Bronchial epithelial cell (primary cell): ENCODE measurements at places on chromosomes 2 and 18. TPM values are rescaled to one million over a fixed set of nuclear protein-coding genes. Genes with fewer than 3 reads are reported as not detected.

DNA sequence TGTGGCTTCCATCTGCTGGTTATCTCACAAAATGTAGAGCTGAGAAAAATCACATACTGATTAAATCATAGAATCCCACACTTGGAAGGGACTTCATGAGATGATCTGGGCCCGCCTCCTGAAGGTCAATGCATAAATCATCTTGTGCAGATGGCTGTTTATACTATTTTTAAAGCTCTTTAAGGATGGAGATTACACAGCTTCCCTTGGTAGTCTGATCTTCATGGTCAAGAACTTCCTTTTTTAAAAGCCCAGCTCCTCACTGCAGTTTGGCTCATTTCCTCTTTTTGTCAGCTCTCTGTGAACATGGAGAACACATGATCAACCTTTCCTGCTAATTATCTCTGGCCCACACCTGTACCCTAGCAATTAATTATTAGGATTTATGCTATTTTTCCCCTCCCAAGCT is 25.9 kb downstream of the GCG start:
- no peak for DNase-seq

- DNase-seq, result peak; percentile 88
Observed at GRCh38 chr2:37472959-37473358, 128.5 kb downstream of the QPCT start.

DNA sequence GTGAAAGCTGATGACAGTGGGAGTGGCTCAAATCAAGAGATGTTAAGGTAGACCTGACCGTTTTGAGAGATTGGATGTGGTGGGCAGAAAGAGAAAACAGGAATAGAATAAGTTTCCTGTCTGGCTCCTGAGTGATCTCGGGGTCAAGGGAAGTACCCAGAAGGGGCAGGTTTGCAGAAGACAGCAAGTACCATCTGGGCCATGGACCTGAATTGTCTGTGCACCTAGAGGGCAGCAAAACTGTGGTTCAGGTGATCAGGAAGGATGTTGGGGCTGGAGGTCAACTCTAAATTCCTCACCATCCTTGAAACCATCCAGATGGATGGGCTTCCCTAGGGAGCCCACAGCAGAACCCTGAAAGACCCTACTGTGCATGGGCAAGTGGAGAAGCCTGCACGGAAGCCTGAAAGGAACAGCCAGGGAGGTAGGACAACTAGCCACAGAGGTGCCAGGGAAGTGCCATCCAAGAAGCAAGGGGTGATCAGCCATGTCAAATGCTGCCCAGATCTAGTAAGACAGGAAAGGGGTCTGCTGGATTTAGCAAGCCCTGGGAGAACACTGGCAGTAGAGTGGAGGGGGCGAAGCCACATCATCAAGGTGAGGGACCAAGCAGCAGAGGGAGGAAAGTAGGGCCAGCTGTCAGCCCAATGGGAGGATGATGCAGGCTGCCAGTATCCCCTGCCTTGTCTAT is 8.0 kb downstream of the TEX261 start:
- DNase-seq, result no peak

DNA sequence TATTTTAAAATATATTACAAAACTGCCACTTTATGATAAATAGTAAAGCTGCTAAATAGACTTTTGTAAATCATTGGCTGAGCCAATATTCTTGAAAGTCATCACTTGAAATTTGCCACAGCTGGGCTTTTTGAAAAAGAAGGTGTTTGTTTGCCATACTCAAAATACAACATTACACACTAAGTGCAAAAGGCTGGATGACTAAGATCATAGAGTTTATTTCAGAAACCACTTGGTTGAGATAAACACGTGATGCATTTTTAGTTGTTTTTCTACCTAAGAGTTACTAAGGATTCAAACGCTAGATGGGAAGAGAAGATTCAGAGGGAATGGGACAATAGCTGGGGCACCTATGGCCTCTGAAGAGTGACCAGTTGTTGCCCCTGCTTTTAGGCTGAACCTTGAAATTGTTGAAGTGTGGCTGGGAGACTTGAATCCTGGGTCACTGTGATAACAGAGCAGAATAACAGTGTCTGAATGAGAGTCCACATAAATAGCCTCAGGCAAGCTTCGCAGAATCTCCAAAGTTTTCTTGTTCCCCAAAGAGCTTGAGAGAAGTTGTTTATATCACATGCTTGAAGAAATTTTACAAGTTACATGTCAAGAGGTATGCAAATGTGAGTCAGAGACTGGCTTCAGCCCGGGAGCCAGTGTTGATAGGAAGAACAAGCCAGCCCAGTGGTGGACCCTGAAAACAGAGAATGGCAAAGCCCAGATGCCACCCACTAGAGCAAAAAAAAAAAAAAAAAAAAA is 409.8 kb downstream of the GPD2 start:
- peak; percentile 25 for DNase-seq

CYRIA gene
- 0.79 and 4.1 TPM in 2 replicates for total RNA-seq

ZBTB7C gene
- total RNA-seq, result under 0.01 and 1.2 TPM in 2 replicates

- no peak for DNase-seq
Observed at GRCh38 chr2:66240286-66240685, 194.6 kb upstream of the MEIS1 start.

VWC2L gene
- total RNA-seq, result under 0.01 TPM in 1 of 2 replicates, not detected in the other

- no peak for DNase-seq
Observed at GRCh38 chr2:1557467-1557820, 144.2 kb downstream of the TPO start.

- peak; percentile 70 for DNase-seq
Observed at GRCh38 chr2:69159986-69160385, 147.0 kb downstream of the ANTXR1 start.

DNA sequence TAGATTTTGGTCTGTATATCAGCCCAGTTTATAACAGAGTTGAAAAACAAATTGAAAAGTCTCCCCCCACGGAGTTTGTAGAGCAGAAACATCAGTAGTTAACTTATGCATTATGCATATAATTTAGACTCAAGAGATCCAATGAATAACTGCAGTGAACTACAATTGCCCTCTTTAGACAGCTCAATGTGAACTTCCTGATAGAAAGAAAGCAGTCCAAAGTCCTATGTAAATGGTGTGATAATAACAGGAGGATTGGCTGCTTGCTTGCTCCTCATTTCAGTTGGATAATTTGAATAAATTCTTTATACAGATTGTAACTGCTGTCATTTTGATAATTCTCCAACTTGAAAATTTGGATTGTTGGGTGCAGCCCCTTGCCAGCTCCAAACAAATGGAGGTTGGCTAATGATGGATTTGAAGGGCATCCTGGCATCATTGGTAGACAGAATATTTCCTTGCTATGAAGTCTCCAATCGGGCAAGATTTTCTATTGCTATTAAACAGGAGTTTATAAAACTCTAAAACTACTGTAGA is 297.1 kb downstream of the ASXL3 start:
- DNase-seq, result no peak

GRCh38 chr2:178263159-178263860 is 69.0 kb downstream of the OSBPL6 start:
- no peak for DNase-seq

DNA sequence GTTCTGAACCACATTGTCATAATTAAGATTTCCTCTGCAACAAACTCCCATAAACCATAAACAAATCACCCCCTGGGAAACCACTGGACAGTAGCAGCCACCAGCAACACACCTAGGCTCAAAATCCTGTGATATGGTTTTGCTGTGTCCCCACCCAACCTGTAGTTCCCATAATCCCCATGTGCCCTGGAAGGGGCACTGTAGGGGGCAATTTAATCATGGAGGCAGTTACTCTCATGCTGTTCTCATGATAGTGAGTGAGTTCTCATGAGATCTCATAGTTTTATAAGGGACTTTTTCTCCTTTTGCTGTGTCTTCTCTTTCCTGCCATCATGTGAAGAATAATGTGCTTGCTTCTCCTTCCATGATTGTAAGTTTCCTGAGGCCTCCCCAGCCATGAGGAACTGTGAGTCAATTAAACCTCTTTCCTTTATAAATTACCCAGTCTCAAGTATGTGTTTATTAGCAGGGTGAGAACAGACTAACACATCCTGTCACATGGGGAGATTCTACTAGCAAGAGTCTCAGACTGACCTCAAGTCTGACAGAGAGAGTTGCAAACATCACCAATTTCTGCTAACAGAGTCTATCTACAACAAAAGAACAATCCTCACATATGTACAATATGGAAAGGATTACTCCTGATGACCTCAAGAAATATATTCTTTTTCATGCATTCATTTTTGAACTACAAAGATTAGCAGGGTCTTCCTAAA is 182.6 kb downstream of the GRB14 start:
- DNase-seq, result no peak

KIF1A gene
- not detected in 2 replicates for total RNA-seq

DNA sequence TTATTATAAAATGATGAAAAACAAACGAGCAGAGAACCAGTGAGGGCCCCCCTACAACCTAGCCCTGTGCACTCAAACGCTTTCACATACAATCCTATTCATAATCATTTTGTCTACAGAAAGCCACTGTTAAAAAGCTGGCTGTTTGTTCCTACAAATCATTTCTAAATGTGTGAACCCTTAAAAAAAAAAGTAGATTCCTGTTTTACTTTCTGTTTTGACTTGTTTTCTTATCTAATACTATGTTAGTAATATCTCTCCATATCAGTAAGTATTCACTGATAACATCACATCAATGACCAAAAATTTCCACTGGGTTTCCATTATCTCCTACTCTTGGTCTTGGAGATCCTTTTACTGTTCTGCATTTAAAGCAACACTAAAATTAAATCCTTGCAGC is 128.8 kb upstream of the TTC39C start:
- no peak for DNase-seq

- DNase-seq, result no peak
Observed at GRCh38 chr2:66431274-66431642, 3.7 kb upstream of the MEIS1 start.
